ENCODE measurements at places on chromosomes 7 and 10. TPM values are rescaled to one million over a fixed set of nuclear protein-coding genes. Genes with fewer than 3 reads are reported as not detected.

The TSPAN12 gene
- 0.46 TPM for total RNA-seq

The TBXAS1 gene
- 12.6 TPM for total RNA-seq

The CACNA2D1 gene
- total RNA-seq = 6.9 TPM

The MRPS17 gene
- total RNA-seq = 26.6 TPM

The SAP25 gene
- 1.3 TPM for total RNA-seq

The CHAT gene
- not detected for total RNA-seq

The ASAH2 gene
- total RNA-seq = 3.6 TPM

The RADIL gene
- total RNA-seq = 2.8 TPM

The TMEM184A gene
- 15.2 TPM for total RNA-seq

The TMEM213 gene
- total RNA-seq = not detected

The SEC24C gene
- 57.2 TPM for total RNA-seq

The WASHC2C gene
- total RNA-seq = 20.2 TPM

The HACD1 gene
- 64.4 TPM for total RNA-seq

Measured in A549 treated with CORT108297 at 1 μM for 4 hours (cell line).